ENCODE measurements at places on chromosomes 1 and 21.
A peak's percentile ranks its signal among the peaks of the same experiment; 100 is the strongest.

DNA sequence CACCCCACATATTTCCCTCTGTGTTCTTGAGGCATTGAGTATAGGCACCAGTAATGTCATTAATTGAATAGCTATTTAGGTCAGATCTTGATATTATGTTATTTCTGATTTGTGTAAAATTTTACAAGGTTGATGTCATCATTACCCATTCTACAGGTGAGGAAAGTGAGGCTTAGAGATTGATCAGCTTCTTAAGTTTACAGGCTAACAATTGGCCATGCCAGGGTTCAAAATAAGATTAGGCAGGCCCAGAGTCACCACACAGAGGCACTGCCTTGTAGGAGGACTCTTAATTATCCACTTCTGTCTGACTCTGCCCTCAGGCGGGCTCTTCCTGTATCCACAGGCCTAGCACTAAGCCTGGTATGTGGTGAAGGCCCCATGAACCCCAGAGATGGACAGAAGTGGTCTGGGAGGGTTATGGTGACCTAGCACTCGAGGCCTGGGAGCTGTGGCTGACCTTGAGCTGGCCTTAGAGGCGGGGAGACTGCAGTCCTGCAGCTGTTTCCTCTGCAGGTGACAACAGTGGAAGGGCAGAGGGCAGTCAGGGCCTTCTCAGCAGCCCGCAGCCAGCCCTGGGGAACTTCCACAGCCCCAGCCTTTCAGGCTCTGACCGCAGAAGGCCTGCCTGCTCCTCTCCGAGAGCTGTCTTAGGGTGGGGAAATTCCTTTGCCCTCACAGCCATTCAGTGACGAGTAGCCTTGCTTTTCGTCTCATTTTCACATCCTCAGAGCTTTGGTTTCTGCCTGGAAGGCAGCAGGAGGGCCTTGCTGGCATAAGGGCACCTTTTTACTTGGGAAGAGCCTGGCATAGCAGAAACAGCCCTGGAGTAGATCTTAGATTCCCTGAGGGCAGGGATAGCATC lies 12.2 kb downstream of the ZDHHC18 start:
- DNase-seq: no peak

GRCh38 chr1:198741744-198742143 lies 102.9 kb downstream of the PTPRC start:
- peak; percentile 19 for DNase-seq

DNA sequence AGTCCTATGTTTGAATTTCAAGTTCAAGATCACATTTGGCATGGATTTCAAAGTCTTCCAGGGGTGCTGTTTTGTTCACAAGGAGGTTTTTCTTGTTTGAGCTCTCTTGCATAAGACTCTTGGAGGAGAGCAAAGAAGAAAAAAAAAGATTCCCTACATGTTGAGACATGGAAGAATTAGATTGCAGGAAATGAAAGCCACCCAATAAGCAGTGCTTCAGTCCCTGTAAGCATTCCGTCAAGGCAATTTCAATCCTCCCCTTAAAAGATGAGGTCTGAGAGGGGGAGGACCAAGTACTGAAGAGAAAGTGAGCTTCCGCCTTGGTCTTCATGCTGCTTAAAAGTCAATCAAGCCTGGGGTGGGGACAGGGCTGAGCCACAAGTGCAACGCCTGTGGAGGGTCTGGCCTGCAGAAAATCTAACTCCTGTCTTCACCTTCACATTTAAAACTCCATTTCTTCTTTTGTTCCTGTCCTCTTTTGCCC lies 50.2 kb downstream of the LPAR3 start:
- no peak for DNase-seq

DNA sequence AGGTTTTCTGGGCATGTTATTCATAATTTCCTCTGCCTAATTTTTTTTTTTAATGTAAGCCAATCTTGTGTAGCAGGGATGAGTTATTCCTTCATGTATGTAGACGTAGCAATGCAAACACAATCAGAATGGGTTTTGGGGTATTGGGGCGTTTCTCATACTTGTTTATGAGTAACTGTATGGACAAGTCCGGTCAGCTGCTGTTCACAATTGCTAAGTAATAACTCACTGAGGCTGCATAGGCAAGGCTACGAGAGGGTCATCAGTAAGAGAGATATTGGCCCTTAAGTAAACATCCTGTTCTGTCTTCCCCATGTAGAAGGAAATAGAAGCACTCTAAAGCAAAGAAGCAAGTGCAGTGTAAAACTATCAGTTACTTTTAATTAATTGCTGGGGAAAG lies 9.5 kb upstream of the TARS2 start:
- peak; percentile 27 for DNase-seq

DNA sequence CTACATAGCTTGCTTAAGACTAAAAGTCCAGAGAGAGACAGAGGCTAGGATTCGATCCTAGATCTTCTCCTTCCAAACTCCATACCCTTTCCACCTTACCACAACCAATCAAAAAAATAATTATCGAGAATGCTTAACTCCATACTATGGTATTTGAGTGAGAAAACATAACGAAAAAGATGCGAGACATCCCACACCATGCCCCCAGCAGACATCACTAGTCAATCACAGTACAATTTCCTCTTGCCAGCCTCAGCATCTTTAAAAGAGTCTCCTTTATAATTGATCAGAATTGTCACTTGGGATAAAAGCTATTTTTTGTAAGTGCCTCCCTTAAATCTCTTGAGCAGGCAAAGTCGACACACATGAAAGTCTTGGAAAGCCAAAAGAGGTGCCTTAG lies 875 bp downstream of the NCF2 start:
- DNase-seq: no peak
